ENCODE measurements at places on chromosomes 4 and X. TPM values are rescaled to one million over a fixed set of nuclear protein-coding genes. Genes with fewer than 3 reads are reported as not detected.

- no peak for DNase-seq
Observed at GRCh38 chr4:55118397-55118796, 7.0 kb downstream of the KDR start.

Gene ZRSR2
- total RNA-seq: 6.3 TPM

- no peak for DNase-seq
Observed at GRCh38 chr4:43496602-43497001, 604.1 kb downstream of the GRXCR1 start.

DNA sequence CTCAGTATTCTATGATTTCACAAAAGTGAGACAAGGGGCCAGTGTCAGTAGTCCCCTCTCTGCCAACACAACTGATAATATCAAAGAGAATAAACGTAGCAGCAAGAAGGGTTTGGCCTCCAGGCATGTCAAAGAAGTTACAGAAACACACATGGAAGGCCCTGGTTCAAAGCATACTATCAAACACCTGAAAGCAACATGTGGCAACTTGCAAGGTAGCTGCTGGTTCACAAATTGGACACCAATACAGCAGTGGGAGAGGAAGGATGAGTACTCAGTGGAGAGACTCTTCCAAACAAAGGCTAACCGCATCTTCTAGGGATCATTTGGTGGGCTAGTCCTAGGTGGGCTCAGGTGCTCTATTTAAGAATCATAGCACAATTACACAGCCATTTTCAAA is 74.9 kb upstream of the MAOA start:
- DNase-seq: no peak

DNA sequence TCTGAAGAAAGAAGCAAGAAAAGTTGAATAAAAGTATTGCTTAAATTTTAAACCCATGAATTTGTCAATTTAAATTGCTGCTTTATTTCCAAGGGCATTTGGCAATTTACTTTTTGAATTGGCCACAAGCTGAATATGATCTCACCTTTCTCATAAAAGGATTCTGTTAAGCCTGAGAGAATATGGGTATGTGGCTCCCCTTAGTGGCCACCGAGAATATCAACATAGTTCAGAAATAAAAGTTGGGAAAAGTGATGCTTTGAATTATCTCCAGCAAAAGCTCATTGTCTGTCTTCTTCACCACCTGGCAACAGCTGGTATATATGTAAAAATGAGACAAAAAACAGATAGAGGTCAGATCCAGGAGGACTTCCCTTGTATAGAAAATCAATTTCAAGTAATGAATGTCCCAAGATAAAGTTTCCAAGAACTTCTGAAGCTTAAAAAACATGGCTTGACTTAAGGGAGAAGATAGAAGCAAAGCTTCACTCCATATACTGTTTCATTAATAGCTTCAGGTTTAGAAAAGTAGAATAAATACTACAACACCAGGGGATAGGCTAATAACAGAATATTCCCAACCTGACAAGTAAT is 290.7 kb upstream of the FAM241A start:
- peak; percentile 35 for DNase-seq

DNA sequence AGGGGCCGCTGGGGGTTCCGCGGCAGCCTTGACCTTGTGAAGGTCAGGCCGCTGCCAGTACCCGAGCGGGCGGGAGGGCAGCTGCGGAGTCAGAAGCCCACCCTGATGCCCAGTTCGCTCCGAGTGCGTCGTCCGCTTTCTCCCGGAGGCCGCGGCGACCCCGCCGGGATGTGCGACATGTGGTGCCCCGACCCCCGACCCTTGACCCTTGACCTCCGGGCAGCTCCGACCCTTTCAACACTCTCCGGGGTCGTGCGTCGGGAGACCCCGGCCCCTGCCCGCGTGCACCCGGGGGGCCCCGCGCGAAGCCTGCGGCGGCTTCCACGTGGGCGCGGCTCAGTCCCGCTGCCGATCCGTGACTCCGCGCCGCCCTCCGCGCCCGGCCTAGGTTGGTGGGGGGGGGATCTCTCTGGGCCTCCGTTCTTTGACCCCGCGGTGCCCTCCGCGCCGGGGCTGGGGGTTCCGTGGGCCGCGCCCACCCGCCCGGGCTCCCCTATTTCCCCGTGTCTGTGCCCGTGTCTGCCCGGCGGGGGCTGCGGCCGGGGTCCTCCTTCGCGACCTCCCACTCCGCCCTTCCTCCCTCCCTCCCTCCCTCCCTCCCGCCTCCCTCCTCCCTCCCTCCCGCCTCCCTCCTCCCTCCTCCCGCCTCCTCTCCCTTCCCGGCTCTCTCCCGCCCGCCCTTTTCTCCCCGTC is 609 bp upstream of the SLC25A6 start:
- peak; percentile 79 for DNase-seq

Gene MUC7
- total RNA-seq: not detected

Gene FAM47A
- total RNA-seq: not detected

DNA sequence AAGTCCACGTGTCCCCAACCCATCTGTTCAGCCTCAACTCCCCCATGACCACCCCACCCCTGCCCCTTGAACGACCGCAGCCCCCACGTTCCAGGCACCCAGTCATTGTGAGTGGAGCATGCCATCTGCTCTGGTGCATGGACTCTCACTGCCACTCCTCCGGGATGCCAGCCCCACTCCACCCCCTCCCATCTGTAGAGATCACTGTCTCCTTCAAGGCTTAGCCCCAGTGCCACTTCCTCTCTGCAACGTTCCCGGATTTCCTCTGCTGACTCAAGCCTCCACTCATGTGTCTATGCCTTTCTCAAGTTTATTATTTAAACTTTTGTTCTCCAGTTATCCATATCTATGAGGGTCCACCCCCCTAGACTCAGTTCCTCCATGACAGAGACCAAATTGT is 54.0 kb downstream of the MAML3 start:
- DNase-seq: peak; percentile 57
